Adrenal gland (tissue), 19 donors: ENCODE measurements at places on chromosomes 7 and 10. TPM values are rescaled to one million over a fixed set of nuclear protein-coding genes. Genes with fewer than 3 reads are reported as not detected.

GRCh38 chr10:4888236-4888635, 62.2 kb downstream of the AKR1E2 start:
- no peaks in the 10 kb centered on the region for H3K27me3 ChIP-seq
- H3K4me3 ChIP-seq = no peak overlapping the region
- H3K4me1 ChIP-seq = no peaks in the 10 kb centered on the region
- no peaks in the 10 kb centered on the region for H3K36me3 ChIP-seq
- no peak for DNase-seq

GRCh38 chr10:101466016-101466912, 112.3 kb downstream of the BTRC start:
- H3K27me3 ChIP-seq = no peaks in the 10 kb centered on the region
- H3K36me3 ChIP-seq = no peaks in the 10 kb centered on the region
- H3K4me1 ChIP-seq = peaks cover 19% of the 10 kb centered on the region
- H3K27ac ChIP-seq = no peak overlapping the region
- DNase-seq = no peak

DNA sequence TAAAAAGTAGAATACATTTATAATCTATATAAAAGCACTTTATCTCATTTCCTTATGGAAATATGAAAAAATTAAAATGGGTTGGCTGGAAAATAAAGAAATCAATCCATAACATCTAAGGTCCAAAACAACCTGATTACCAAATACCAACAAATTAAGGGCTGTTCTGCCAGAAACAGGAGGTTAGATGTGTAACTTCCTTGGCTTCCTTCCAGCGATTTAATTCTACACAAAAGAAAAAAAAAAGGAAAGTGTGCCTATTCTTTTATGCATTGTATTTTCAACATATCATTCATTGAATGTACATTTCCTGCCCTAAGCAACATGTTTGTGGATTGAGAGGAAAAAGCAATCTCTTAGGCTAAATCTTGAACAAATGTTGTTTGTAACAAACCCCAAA, 36.2 kb upstream of the USP6NL start:
- no peaks in the 10 kb centered on the region for H3K27me3 ChIP-seq
- DNase-seq = no peak
- H3K27ac ChIP-seq = no peak overlapping the region
- no peaks in the 10 kb centered on the region for H3K4me1 ChIP-seq
- no peaks in the 10 kb centered on the region for H3K36me3 ChIP-seq

Gene ADRB1
- 0.53 TPM for total RNA-seq

- no peaks in the 10 kb centered on the region for H3K36me3 ChIP-seq
- H3K4me1 ChIP-seq = no peaks in the 10 kb centered on the region
- no peak overlapping the region for H3K27ac ChIP-seq
- no peak overlapping the region for H3K4me3 ChIP-seq
- no peak for DNase-seq
- no peaks in the 10 kb centered on the region for H3K27me3 ChIP-seq
Measured at GRCh38 chr7:117993377-117994003, 120.2 kb upstream of the CTTNBP2 start.
